ENCODE measurements at places on chromosomes 7 and 10.
A peak's percentile ranks its signal among the peaks of the same experiment; 100 is the strongest.

DNA sequence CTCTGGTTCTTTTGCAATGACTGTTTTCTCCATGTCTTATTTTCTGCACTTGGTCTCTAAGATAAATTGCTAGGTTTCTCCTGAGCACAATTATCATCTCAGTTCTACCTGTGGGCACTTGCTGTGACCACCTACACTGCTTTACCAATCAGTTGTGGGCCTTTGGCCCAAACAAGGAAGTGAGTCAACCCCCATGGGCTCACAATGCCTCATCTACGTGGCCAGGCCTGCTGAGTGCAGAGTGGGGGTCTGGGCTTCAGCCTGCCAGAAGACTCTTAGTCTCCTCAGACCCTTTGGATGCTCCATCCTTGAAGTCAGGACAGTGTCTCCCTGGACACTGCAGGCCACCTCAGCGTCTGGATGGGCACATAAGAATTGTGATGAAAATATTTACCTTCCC lies 20.3 kb downstream of the SCART1 start:
- no peak for DNase-seq

DNA sequence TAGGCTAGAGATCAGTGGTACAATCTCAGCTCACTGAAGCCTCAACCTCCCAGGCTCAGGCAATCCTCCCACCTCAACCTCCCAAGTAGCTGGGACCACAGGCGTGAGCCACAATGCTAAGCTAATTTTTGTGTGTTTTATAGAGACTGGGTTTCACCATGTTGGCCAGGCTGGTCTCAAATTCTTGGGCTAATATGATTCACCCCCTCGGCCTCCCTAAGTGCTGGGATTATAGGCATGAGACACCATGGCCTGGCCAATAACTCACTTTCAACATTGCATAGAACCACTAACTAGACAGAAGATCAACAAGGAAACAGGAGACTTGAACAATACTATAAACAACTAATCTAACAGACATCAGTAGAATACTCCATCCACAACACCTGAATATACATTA lies 191.7 kb downstream of the LRRN3 start:
- DNase-seq = no peak

GRCh38 chr7:134943785-134944400 lies 42.4 kb upstream of the AGBL3 start:
- no peak for DNase-seq

GRCh38 chr10:89992575-89992974 lies 291.2 kb downstream of the KIF20B start:
- DNase-seq = no peak

- DNase-seq = no peak
These were observed 3.6 kb upstream of the ZMIZ1 start for GRCh38 chr10:79065091-79065551.

DNA sequence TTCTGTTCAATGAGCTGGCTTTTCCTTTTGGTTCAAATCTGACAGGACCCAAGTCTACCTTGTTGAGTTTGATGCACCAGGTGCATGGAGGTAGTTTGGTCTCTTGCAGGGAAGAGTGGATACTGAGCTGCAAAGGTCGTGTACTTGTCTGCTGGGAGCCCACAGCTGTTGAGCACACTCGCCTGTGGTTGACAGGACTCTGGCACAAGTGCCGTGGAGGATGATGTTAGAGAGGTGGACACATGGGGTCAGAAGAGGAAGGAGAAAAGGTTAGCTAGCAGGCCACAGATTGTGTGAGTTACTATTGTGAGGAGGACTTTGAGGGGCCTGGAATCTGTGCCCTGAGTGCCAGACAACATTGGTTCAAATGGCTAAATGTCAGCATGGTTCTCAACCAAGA lies 197.3 kb downstream of the CREB5 start:
- no peak for DNase-seq

DNA sequence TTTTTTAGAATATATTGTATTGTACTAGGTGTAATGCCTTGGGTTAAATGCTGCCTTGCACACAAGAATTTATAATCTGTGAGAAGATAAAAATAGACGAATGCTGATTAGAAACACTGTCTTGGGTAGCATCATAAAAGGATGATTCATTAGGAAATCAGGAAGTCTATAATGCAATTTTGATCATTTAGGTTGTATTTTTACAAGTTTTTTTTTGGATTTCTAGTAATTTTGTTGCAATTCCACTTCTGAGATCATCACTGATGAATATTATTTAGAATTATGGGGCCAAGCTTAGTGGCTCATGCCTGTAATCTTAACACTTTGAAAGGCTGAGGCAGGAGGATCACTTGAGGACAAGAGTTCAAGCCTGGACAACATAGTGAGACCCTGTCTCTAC lies 29.6 kb downstream of the WBP1L start:
- no peak for DNase-seq

DNA sequence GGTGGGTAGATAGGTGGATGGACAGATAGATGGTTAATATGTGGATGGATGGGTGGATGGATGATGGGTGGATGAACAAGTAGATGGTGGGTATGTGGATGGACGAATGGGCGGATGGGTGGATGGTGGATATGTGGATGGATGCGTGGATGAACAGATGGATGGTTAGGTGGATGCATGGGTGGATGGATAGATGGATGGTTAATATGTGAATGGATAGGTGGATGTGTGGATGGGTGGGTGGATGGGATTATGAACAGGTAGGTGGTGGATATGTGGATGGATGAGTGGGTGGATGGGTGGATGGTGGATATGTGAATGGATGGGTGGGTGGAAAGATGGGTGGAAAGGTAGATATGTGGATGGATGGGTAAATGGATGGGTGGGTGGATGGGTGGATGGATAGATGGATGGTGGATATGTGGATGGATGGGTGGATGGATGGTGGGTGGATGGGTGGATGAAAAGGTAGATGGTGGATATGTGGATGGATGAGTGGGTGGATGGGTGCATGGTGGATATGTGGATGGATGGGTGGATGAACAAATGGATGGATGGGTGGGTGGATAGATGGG lies 14.8 kb downstream of the KNDC1 start:
- DNase-seq = no peak

- no peak for DNase-seq
These were observed 10.7 kb downstream of the XPNPEP1 start for GRCh38 chr10:109912335-109913281.

DNA sequence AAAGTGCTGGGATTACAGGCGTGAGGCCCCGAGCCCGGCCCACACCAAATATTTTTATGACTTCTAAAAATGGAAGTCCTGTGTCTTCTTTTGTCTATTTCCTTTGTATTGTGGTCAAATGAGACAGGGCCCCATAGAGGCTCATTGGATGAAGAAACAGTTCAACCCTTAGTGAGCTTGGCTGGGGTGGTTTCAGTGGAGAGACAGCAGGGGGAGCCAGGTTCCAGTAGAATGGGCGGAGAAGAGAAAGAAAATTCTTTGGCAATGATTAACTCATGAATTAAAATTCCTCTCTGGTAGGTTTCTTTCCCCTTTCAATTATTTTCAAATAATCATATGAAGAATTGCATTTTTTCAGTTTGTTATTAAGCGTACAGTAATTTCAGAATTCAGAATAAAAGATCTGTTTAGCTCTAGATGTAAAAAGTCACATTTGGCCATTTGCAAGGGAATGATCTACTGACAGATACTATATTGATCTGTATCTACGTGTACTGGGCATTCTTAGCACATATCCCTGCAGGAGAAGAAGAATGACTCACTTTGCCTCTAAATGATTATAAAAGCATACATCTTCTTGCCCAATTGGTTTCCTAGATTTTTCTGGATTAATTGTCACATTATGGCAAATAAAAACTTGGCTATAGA lies 43.2 kb downstream of the PNLIPRP3 start:
- DNase-seq = peak; percentile 1

DNA sequence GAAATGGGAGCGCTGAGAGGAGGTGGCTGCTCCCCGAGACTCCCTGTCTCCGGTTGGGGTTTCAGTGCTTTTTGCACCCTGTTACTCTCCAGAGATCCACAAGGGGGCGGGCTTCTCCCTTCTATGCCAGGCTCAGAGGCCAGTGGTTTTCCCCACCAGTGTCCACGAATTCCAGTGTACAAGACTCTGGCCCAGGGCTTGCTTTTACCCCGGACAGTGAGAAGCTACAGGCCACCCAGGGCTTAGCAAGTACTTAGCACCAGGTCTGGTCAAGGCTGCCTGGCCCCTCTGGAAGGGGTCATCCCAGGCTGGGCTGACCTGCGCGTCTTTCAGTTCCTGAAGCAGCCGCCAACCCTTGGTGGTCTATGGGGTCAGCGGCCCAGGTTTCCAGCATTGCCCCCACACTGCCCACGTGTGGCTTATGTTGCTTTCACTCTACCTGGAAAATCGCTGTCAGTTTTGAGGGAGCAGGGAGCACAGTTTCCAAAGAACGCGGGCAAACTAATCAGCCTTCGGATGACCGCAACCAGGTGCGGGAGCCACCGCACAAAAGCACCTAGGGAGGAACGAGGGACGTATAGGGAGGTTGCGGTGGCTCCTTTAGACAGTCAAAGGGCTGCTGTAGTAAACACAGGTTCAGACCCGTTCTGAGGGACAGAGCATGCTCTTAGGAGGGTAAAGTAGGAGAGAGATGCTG lies 6.8 kb downstream of the CYP26A1 start:
- DNase-seq = peak; percentile 15

- no peak for DNase-seq
These were observed 175.0 kb downstream of the OTUD1 start for GRCh38 chr10:23613900-23614299.

DNA sequence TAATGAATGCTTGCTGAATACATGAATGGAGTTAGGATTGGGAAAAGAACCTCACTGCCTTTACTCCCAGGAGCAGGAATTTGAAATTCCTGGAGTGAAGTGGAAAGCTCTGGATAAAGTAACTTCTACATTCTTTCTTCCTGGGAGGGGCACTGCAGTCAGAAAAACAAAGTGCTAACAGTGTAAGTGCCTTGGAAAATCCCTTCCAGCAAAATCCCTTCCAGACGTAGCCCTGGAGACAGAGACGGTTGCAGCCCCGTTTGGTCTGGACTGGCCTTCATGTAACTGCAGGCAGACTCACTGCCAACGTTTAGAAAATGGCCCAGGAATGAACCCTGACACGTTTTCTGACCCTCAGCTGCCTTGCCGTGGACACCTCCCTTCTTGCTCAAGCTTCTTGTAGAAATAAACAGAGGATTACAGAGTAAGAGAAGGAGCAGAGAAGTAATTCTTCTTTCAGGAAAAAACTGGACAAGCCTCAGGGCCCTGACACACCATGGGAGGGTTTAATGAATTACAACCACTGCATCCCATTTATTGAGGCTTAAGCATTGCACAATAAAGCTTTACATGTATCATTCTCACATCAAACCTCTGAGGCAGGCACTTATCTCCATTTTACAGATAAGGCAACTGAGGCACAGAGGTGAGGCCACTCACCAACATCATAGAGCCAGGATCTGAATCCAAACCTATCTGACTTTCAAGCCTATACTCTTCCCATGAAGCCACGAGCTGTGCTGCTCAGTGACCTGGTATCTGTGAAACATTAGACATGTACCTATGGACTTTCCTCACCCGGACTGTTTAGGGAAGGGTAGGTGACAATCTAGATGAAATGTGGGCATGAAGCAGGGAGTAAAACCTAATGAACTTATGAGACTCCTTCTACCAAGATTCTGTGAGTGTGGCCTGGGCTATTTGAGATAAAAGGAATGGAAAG lies 7.8 kb downstream of the ITPRIP start:
- no peak for DNase-seq

All from NCI-H524 (cell line).